Fibroblast of skin of right biceps (primary cell): ENCODE measurements at places on chromosomes 13 and 19.
A peak's percentile ranks its signal among the peaks of the same experiment; 100 is the strongest.

DNA sequence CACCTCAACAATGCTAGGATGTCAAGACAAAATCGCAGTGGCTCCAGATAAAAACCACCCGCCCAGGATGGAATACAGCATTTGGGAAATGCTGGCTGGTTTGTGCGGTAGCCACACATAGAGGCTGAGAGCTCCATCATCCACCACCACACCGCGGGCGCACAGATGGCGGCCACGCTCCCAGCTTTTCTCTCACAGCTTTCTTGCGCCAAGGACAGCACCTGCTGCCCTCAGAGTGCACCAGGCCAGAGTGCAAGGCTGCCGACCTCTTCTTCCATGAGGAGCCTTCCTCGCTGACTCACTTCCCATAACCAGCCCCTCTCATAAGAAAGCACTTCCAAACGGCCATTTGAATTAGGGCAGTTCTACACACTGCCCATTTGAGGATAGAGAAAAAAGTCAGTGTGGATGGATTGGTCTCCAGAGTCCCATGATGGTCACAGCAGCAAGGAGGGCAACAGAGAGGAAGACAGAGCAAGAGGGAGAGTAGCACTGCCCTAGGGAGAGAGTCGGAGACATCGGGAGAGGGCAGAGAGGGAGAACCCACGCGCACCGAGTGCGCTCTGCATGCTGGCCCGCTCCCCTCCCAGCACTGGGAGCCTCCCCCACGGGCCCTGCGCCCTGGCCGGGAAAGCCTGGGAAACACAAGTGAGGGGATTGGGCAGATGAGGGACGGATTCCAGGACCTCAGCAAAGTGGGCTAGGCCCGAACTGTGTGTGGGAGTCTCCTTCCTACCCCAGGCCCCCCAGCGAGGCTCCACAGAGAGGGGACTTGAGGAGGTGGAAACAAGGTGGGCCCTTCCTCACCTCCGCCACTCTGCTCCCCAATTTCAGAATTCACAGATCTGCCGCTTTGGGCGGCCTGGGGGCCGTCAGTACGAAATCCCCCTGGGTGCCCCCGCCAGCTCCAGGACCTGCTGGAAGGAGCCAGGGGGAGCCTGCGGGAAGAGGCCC, 156.9 kb downstream of the USP12 start:
- DNase-seq, result no peak

- no peak for DNase-seq
Observed at GRCh38 chr13:66138172-66138811, 1091.8 kb downstream of the PCDH9 start.

GRCh38 chr19:14476673-14477401, 1.7 kb upstream of the PTGER1 start:
- peak; percentile 80 for DNase-seq

DNA sequence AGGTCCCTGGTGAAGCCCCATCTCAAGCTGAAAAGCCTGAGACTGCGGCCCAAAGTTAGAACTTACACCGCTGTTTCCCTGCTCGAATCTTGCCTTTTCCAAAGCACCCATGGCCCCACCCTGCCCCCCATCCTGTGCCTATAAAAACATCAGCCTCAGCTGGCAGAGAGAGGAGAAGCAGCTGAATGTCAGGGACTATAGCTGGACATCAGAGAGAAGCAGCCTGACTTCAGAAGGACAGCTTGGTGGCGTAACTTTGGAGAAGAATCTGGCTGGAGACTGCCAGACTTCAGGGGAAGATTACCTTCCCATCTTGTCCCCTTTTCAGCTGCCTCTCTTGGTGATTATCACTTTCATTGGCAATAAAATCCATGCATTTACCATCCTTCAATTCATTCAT, 9.3 kb upstream of the RCBTB2 start:
- DNase-seq, result no peak

- DNase-seq, result peak; percentile 15
Observed at GRCh38 chr19:6362027-6362350, 658 bp downstream of the CLPP start.

GRCh38 chr19:40646743-40647254, 43.7 kb downstream of the NUMBL start:
- DNase-seq, result no peak

GRCh38 chr13:29573190-29573589, 22.3 kb downstream of the SLC7A1 start:
- peak; percentile 31 for DNase-seq

DNA sequence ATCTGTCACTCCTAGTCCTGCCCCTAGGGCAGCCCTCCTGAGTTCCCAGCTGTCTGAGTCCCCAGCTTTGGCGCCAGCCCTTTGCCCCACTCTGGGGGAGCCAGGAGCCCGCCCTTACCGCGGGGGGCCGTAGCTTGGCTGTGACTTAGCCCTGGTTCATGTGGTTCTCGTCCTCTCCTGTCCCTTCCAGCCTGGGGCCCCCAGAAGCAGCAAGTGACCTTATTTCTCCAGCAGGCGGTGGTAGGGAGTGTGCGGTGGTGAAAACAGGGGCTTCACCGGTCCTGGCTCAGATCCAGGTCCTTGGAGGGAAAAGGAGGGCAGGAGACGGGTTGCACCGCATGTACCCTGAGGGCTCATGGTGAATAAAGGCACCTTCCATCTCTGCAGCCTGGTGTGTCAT, 7.9 kb downstream of the GIPC3 start:
- DNase-seq, result no peak

GRCh38 chr19:55188625-55189024, 8.5 kb upstream of the SYT5 start:
- DNase-seq, result no peak

- no peak for DNase-seq
Observed at GRCh38 chr13:51624695-51625345, 40.6 kb downstream of the WDFY2 start.

DNA sequence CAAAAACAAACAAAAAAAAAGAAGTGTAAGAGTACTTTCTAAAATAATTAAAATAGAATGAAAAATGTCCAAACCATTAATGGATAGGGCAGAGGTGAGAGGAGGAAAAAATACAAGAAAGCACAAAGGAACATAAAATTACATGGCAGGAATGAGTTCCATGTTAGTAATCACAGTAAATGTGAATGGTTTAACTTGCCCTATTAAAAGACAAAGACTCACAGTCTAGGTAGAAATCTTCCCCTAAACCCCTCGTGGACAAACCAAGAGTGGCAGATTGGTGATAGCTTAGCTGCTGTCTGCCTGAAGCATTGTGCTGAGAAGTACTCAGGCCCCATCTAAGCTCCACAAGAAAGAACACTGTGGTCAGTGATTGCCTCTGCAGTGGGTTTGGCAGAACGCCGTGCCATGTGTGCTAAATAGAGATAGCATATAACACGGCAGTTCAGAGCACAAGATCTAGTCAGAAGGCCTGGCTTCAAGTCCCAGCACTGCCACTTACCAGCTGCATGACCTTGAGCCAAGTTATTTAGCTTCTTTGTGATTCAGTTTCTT, 103.5 kb downstream of the DPF1 start:
- DNase-seq, result no peak

GRCh38 chr13:98293103-98293502, 116.0 kb upstream of the RNF113B start:
- no peak for DNase-seq

- DNase-seq, result peak; percentile 51
Observed at GRCh38 chr19:3132971-3133792, 2.7 kb upstream of the GNA15 start.

DNA sequence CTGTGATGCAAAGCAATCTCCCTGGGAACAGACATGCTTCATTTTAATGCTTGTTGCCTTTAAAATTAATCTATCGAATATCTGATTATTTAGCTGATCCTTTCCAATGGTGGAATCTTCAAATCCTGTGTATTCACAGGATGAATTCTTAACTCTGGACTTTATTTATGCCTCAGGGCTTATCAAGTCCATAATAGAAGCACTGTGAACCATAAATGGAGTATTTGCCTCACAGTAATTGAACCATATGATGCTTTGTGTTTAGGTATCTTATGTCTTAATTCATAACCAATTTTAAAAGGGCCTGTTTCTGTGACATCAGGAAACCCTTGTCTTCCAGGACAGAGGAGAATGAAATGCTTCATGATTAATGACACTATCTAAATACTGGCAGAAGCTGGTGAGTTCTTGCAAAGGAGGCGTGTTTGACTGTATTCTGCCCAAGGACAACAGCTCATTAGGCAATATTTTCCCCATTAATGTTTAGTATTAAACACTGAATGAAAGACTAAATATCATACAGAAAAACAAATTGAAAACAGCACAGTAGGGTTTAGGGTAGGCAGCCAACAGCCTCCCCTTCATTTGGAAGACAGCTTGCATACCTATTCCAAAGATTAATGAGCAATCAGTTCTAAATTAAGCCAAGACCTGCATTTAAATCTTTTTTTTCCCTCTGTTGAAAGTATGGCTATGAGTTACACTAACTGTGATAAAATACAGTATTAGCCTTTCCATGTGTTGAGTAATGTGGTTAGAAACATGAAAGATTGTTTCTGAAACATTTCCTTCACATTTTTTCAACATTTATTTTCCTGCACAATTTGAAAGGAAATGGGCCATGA, 709.4 kb downstream of the PCDH9 start:
- DNase-seq, result peak; percentile 67

DNA sequence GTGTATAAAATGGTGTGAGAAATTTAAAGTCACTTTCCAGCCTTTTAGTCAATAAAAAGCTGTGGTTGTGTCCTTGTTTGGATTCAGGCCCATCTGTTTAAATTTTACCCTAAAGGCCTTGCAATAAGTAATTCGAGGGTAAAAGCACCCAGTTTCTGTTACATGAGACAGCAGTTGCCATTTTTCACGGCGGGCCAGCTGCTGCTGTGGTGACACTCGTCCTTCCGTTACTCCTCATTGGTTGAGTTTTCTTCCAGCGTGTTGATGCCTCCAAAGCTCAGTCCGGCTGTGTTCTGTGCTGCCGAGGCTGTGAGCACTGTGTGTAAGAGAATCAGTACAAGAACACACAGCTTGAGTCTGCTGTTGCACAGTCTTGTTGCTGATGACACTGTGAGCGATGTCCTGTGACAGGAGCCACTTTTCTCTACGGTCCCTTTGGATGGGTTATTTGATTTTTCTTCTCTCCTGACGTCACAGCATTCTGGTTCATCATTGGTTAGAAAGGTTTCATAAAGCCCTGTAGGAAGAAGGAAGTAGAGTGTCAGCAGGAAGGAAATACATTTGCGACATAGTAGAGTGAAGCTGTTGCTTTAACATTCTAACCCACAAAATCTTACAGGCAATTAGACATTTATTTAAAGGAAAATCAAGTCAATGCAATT, 602.5 kb upstream of the ARGLU1 start:
- DNase-seq, result no peak

DNA sequence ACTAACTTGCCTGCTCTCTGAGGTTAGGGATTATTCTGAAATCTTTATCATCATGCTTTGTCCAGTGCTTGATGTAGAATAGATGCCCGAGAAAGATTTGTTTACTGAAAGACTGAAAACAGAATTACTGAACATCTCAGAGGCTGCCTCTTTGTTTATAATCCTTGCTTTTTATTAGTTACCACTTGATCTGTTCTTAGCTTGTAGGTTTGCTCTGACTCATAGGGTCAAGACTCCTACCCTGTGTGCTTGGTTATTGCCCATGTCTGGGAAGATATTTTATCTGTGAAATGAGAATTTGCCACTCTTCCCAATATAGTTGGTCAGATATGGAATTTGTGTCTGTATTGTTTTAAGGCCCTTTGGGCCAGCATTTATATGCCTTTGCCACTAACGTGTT, 675.3 kb downstream of the DIAPH3 start:
- DNase-seq, result no peak

- peak; percentile 39 for DNase-seq
Observed at GRCh38 chr13:52001120-52001731, 10.0 kb downstream of the ATP7B start.

- DNase-seq, result peak; percentile 95
Observed at GRCh38 chr13:97274829-97275649, 52.9 kb downstream of the MBNL2 start.

- DNase-seq, result no peak
Observed at GRCh38 chr13:76459863-76460262, 426.3 kb downstream of the KCTD12 start.

DNA sequence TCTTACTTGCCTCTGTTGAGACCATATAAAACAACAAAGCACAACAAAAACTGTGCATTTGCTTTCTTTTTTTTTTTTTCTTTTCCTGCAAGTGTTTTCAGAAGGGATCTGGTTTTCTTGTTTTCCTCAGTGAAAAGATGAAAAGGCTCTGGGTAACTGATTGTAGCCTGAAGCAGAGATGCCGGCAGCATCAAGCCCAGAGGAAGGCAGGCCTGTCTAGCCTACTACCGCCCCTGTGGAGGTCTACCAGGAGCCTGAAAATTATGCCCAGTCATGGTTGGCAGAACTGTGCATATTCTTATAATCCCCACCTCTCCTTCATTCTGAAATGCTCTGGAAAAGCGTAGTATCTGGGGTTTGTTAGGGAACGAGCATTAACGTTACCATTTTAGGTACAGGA, 32.6 kb upstream of the MEDAG start:
- no peak for DNase-seq

DNA sequence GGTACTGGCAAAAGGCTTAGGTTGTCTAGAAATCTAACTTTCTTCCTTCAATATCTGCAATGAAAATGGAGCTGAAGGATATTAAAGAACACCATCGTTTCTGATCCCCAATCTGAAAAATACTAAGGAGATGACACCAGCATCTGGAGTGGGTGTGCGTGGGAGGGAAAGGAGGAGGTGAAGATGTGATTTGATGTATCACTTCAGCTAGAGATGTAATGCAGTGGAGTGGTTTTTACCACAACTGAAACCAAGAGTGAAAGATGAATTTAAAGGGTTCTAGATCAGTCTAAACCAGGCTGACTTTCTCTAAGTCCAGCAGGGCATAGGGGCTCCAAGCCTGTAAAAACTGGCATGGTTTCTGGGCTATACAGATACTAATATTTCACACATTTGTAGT, 148.4 kb downstream of the AKAP11 start:
- no peak for DNase-seq

GRCh38 chr19:13796301-13797057, 1.2 kb downstream of the ZSWIM4 start:
- DNase-seq, result peak; percentile 87

DNA sequence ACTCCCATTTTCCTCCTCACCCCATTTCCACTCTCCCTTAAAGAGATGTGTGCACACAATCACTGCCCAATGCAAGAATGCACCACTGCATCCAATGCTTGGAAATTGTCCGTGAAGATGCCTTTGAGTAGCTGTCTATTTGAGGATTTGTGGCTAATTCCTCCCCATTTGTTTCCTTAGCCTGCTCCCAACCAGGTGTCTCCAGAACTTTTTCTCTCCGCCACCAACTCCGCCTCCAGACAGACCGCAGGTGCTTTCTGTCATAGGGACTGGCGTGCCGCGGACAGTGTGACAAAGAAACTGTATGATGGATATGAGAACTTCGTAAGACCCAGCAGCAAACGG, 461 bp upstream of the TM9SF2 start:
- DNase-seq, result no peak

GRCh38 chr13:46006688-46007452, 45.7 kb downstream of the ZC3H13 start:
- peak; percentile 48 for DNase-seq

- DNase-seq, result peak; percentile 28
Observed at GRCh38 chr19:16445238-16446107, 26.3 kb downstream of the EPS15L1 start.

DNA sequence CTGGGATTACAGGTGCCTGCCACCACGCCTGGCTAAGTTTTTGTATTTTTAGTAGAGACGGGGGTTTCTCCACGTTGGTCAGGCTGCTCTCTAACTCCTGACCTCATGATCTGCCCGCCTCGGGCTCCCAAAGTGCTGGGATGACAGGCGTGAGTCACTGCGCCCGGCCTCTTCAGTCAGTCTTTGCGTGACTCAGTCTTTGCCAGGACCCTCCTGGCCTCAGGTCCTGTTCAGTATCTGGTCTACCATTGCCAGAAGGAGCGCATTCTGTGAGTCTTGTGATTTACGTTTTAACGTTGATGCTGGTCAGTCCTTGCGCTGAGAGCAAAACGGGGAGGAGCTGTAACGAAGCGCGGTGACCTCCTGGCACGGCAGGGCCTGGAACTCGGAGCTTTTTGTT, 7.6 kb upstream of the HMG20B start:
- DNase-seq, result no peak
